ENCODE measurements at places on chromosomes 12 and 14.
A peak's percentile ranks its signal among the peaks of the same experiment; 100 is the strongest.

- DNase-seq = peak; percentile 3
Measured at GRCh38 chr14:23910101-23910875, 43.3 kb upstream of the DHRS4 start.

DNA sequence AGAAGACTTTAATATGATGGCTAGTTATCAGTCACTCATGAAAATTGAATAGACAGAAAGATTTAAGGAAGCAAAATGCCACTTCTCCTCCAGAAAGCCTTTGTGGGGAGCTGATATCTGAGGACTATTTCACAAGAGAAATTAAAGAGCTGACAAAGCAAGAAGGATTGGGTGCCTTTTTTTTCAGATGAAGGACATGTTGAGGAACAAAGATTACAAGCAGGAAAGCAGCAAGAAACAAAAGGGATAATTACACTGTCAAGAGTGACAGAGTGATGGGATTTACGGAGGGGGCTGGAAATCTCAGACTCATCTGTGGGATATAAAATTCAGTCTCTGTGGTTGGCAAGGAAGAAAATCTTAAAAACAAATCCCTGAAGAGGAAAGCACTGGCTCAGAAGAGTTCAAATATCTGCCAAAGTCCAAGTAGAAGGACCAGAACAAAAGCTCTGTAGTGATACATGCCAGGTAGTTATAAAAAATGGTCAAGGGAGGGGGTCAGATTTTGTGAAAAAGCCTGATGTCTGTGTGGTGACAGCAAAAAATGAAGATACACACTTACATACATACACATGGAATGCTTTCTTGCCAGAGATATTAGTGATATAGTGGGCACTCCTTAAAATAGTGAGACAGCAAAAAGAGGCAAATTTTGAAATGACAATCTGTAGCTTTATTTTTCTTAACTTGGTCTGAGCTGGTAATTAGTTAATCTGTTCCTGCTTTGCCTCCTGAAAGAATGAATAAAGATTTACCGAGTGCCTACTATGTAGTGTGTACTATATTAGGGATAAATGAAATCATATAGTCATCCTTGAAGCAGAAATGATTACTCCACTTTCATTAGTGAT is 62.9 kb downstream of the EPS8 start:
- DNase-seq = no peak

DNA sequence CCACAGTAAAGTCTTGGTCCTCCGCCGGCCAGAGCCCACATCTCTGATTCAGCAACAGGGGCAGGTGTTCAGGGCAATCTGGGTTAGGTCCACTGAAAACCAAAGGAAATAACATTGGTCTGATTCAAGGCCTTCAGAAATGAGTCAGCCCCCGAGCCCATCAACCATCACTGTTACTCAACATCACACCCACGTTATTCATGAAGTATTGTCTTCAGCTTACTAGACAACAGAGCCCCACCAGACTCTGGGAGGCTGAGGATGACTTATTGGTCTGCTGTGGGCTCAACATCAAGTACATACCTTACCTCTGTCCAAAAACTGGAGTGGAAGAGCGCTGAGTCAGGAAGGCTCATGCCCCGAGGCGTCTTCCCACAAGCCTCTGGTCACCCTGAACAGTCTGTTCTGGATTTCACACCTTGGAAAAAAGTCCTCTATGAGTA is 97.5 kb downstream of the ZFP36L1 start:
- peak; percentile 56 for DNase-seq

DNA sequence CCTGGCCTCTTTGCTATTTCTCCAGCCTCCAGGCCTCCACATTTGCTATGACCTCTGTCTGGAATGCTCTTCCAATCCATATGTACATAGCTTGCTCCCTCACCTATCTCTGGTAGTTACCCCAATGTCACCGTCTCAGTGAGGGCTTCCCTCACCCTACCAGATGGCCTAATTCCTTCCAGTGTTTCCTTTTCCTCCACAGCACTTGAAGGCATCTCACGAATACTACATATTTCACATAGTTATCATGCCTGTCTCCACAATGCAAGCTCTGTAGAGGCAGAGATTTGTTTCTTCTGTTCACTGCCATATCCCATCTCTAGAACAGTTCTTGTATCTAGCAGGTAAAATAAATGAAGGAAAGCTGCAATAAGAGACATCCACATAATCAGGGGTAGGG is 21.3 kb upstream of the HSP90B1 start:
- no peak for DNase-seq

DNA sequence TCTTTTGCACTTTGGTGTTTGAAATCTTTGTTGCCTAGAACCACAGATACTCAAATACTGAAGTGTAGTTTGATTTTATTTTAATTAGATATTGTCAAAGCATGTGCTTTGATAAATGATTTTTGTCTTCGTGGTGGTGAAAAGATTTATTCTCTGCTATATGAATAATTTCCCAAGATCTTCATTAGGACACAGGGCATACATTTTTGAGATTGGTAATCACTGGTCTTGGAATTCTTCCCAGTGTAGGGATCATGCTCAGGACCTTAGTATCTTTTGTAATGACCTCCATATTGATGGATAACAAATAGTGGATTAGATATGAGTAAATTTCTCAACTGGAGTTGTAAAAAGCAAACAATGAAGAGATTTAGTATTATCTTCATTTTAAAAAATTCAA is 28.2 kb downstream of the TBK1 start:
- no peak for DNase-seq

GRCh38 chr12:131603106-131603938 is 107.6 kb upstream of the SFSWAP start:
- DNase-seq = no peak

- no peak for DNase-seq
Measured at GRCh38 chr12:65121049-65121955, at the start of gene WIF1. WIF1 (minus strand) TSS chr12:65121305; CDS start chr12:65121191, 114 bp downstream.

- DNase-seq = no peak
Measured at GRCh38 chr14:50452979-50453705, 56.5 kb upstream of the CDKL1 start.

- no peak for DNase-seq
Measured at GRCh38 chr14:77281852-77282410, 10.9 kb upstream of the NGB start.

- no peak for DNase-seq
Measured at GRCh38 chr14:21001218-21001617, 2.1 kb downstream of the SLC39A2 start.

- no peak for DNase-seq
Measured at GRCh38 chr14:87207756-87208155, 785.2 kb downstream of the GALC start.

DNA sequence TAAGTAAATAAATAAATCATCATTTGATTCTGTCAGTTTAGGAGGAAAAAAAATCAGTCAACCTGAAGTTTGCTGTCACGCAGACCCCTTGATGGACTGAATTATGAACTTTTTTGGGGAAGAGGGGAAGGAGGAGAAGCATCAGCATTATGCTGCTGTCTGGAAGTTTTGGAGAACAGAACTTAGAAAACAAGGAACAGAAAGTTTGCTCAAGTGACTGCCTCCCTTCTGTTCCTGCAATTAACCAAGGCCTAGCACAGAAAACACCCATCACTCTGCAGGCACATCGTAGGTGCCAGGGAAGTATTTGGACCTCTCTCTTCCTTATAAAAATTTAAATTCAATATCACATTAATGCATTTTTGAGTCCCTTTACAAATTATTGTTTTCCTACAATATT is 283.8 kb downstream of the VRK1 start:
- no peak for DNase-seq

- DNase-seq = no peak
Measured at GRCh38 chr12:122793685-122794106, 19.3 kb downstream of the CCDC62 start.

DNA sequence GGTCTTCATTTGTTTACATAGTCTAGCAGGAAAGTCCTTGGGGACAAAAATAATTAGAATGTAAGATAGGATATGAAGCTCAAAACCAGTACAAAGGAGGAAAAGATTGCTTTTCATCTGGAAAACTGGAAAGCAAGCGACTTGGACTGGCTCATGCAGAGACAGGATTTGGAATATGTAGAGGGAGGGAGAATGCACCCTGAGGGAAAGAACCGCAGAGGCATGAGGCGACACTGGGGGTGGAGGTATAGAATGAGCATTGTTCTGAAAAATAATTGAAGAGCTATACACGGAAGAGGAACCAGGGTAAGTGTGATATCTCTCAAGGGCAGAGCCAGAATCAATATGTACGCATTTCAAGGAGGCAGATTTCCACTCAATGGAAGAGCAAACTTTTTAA is 85.5 kb downstream of the PLEKHG3 start:
- DNase-seq = no peak

DNA sequence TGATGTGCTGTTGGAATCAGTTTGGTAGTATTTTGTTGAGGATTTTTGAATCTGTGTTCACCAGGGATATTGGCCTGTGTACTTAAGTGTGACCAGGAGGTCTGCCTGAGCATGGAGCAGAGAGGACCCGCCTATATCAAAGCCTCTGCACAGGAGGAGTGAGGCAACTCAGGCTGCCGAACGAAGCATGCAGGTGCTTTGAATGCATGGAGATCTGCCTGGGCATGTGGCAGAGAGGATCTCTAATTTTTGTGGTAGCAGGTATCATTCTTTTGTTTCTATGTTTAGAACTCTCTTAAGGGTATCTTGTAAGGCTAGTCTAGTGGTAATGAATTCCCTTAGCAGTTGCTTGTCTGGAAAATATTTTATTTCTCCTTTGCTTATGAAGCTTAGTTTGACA is 26.9 kb downstream of the RAB3IP start:
- no peak for DNase-seq

Measured in stimulated activated CD8-positive, alpha-beta memory T cell treated with anti-CD3 and anti-CD28 coated beads, Interleukin-7, amount 100 ng/mL, for 48 hours (primary cell).